ENCODE measurements at places on chromosomes 16 and 17. TPM values are rescaled to one million over a fixed set of nuclear protein-coding genes. Genes with fewer than 3 reads are reported as not detected.

DNA sequence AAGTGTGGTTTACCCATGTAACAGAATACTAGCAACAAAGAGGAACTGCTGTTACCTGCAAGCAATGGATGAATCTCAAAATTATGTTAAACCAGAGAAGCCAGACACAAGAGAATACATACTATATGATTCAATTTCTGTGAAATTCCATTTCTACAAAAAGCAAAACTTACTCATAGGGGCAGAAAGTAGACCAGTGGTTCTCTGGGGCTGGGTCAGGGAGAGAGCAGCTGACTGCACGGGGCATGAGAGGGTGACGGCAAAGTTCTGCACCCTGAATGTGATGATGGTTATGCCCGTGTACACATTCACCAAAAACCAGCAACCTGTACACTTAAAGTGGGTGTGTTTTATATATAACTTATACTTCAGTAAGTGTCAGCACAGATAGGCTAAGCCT is 3.1 kb downstream of the ZNF843 start:
- DNase-seq, result no peak

GRCh38 chr16:788399-789126 is at the start of gene CHTF18:
CHTF18 (plus strand) TSS chr16:788620; CDS start chr16:788685, 65 bp downstream.
- peak; percentile 90 for DNase-seq

Gene NKD1
- total RNA-seq, result 1.5 TPM

- DNase-seq, result no peak
These were observed 75.9 kb downstream of the ZNF423 start for GRCh38 chr16:49779979-49780378.

DNA sequence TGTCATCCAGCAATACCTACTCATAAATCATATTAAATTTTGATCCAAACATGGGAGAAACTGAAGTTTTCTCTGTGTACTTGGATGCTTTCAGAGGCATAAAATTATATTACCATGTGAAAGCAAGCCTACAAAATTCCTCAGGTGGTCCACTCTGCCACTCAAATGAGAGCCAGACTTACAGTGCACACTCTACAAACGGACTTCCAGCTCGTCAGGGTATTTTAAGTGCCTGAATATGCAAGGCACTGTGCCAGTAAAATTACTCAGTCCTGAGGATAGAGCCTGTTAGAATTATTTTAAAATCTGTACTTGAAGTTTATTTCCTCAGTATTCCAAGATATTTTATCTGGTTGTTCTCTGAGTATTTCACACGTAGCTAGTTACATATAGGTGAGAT is 54.5 kb downstream of the TENT4B start:
- DNase-seq, result no peak

Gene ABCC3
- total RNA-seq, result 58.0 TPM

DNA sequence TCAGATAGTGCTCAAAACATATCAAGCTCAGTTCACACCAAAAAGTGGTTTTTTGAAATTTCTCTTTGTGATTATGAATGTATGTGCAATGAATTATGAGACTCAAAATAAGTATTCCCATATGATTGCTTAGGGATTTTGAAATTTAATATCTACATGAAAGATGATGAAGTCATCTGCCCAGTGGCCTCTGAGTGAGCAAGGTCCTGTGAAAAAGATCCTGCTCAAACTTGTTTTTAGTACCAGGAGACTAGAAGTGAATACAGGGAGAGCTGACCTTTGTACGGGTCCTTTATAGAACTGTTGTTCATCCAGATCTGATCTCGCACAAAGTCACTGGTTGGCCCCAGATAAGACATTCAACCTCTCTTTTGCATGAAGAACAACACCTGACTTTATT is 151.9 kb upstream of the MAF start:
- no peak for DNase-seq

DNA sequence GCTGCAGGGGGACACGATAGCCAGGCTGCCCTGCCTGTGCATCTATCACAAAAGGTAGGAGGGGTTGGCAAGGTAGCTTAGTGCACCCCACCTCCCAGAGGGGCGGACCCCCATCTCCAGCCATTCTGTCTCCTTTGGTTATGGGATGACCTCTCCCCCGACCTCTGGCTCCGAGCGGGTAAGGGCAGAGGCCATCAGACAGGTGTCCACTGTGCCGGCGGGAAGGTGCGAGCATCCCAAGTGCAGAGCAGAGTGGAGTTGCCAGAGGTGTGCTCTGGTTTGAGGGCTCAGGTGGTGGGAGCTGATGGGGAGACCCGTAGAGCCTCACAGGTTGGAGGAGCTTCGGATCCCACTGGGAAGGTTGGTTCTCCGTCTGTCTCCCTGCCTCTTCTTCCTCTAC is 11.7 kb downstream of the LDHD start:
- no peak for DNase-seq

DNA sequence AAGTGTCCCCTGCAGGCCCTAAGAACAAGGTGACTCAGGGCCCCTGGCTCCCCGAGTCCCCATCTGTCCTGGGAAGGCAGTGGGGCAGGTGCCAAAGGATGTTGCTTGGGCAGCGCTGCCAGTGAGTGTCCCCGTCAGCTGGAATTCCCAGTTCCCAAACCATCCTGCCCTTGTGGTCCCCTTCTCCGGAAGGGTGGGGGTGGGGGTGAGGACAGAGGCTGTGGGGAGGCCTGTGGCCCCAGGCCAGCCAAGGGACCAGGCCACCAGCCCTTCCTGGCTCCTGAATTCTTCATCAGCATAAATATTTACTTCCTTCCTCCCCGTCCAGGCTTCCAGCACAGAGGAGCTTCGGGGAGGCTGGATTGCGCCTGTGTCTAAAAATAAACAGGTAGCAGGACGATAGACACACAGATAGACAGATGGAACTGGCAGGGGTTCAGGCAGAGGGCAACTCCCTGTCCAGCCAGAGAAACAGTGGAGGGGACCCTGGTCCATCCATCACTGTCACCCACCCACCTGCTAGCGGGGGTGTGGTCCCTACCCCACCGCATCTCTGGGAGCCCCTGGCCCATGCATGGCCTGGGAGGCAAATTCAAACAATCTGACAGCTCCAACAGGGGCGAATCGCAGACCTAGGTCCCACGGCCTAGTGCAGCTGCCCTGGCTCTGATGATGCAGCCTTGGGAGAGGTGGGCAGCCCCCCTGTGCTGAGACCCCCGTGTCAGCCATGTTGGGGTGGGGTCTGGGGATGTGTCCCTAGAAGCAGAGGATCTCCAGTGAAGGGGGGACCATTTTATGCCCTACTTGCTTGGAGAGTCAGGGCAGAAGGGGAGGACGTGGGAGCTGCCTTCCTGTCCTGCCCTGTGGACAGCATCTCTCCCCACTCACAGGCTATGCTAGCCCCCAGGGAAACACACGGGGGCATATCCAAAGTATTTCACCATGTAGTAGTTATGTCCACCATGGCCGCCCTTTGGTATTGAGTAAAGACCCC is 13.2 kb downstream of the GLIS2 start:
- no peak for DNase-seq

GRCh38 chr16:47371271-47372014 is 89.4 kb downstream of the ITFG1 start:
- DNase-seq, result no peak

GRCh38 chr17:73546770-73547536 is 97.3 kb downstream of the SDK2 start:
- no peak for DNase-seq

- DNase-seq, result no peak
These were observed 45.1 kb downstream of the BRIP1 start for GRCh38 chr17:61818225-61818624.

Gene CDH11
- total RNA-seq, result not detected

- no peak for DNase-seq
These were observed 248.1 kb downstream of the HS3ST3A1 start for GRCh38 chr17:13353590-13353989.

DNA sequence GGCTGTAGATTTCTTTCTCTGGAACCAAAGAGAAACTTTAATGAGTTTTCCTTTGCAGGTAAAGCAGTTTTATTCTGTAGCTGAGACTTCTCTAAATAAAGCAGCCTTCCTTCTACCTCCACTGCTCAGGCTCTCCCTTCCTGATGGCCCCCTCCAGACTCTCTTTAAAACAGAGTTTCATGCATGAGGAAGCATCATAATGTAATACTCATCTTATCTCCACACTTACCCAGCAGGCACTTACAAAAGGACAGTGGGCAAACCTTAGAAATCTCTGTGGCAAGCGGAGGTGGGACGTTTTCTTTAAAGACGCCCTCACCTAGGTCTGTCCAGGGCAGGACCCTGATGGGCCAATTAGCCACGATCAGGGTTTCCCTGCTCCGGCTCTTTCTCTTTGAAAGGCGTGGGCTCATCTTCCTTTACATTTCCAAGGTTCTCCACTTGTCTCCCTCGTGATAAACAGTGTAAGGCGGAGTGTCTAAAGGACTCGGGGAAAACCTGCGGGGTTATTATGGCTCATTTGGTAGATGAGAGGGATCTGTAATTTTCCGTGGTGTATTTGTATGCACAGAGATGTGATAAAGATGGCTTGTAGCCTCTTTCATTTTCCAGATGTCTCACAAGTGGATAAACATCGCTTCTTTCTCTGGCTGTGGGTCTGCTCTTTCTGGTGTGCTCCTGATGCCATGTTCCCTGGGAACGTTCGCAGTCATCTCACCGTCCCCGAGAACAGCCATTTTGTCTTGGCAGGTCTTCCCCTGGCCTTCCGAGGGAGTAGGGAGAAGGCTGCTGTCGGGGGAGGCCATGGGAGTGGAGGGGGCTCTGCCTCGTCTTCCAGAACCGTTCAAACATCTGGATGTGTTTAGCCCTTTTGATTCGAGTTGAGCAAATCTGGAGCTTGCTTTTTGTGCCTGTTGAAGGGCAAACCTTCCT is 239.0 kb downstream of the CCDC182 start:
- DNase-seq, result no peak

DNA sequence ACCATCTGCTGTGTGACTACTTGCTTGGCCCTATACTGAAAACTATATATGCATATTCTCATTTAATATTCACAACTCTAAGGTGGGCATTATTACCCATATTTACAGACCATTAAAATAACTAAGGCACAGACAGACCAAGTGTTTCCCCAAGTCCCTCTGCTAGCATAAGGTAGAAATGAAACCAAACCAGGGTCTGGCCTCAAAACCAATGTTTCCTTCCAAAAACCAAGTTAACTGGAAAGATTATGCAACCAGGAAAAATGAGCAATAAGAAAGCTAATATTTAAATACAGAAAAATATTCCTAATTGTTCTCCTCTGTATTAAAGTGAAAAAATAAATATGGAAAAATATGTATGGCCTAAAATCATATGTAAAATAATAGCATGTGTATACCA is 50.1 kb downstream of the XPO6 start:
- DNase-seq, result no peak

GRCh38 chr17:15350777-15351477 is 9.5 kb upstream of the TEKT3 start:
- no peak for DNase-seq

GRCh38 chr16:5906351-5906750 is 808.8 kb upstream of the EEF2KMT start:
- DNase-seq, result no peak

DNA sequence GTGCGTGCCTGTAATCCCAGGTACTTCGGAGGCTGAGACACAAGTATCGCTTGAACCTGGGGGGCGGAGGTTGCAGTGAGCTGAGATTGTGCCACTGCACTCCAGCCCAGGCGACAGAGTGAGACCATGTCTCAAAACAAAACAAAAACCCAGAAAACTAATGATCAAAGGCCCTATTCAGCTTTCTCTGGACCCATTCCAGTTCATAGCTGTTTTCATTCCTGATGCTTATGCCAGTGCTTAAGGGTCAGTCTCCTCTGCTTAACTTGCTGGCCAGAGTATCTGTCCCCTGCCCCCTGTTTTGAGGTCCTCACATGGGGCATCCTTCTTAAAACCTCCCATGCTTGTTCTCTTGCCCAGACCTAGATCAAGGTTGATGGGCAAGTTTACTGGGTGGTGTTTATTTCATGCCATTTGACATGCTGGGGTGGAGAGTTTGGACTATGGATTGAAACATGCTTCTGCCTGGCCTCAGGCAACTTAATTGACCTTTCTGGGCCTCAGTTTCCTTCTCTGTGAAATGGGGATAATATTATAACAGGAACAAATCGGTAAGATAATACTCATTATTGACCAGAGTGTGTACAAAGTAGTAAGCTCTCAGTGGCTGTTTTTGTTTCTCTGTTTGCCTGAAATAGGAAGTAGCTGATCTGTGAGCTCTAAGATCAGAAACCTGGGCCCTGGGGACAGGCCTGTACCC is 369.8 kb downstream of the CPPED1 start:
- no peak for DNase-seq

Gene RAP1GAP2
- 77.3 TPM for total RNA-seq

DNA sequence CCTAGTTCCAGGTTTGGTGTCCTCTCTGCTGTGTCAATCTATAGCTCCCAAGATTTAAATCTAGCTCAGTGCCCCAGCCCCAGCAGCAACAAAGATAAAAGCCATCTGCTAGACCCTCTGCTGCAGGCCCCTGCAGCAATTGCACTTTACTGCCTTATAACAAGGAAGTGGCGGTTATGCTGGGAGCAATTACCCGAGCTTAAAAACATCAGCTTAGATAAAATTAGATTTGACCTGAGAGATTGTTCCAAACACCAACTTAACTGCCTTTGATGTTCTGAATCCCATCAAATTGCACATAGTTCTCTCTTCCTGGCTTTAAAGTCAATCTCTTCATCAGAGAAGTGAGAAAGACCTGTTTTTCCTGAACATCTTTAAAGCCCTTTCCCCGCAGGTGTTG is 62.4 kb upstream of the SHISA6 start:
- no peak for DNase-seq

DNA sequence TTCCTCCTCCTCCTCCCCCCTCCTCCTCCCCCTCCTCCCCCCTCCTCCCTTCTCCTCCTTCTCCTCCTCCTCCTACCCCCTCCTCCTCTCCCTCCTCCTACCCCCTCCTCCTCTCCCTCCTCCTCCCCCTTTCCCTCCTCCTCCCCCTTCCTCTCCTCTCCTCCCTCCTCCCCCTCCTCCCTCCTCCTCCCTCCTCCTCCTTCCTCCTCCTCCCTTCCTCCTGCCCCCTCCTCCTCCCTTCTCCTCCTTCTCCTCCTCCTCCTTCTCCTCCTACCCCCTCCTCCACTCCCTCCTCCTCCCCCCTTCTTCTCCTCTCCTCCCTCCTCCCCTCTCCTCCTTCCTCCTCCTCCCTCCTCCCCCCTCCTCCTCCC is 6.6 kb upstream of the PDP2 start:
- no peak for DNase-seq

Gene ZNF287
- total RNA-seq, result 7.6 TPM

Gene KRTAP9-4
- total RNA-seq, result not detected

Measured in T-helper 17 cell (primary cell).